Activated CD4-positive, CD25-positive, alpha-beta regulatory T cell (primary cell): ENCODE measurements at places on chromosomes 7 and 10.

- peak; percentile 35 for DNase-seq
These were observed 67.6 kb upstream of the DDC start for GRCh38 chr7:50632561-50633413.

GRCh38 chr10:112784022-112784461, 166.0 kb upstream of the TCF7L2 start:
- DNase-seq: no peak

DNA sequence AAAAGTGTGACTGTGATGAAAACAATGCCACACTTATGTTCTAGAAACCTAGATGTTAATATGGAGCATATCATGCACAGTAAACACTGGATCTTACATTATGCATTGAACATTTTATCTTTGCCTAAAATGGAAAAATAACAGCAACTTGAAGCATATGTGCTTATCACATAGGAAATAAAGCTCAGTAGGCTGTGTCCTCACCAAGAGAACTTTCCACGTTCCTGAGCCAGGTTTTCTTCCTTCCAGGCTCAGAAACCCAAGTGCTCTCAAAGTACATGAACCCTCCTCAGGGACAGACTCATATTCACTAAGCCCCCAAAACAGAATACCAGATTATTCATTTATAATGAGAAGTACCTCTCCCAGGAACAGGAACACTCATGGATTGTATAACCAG, 79.4 kb upstream of the PRKAR2B start:
- no peak for DNase-seq

GRCh38 chr10:111186358-111186757, 109.5 kb downstream of the ADRA2A start:
- no peak for DNase-seq

DNA sequence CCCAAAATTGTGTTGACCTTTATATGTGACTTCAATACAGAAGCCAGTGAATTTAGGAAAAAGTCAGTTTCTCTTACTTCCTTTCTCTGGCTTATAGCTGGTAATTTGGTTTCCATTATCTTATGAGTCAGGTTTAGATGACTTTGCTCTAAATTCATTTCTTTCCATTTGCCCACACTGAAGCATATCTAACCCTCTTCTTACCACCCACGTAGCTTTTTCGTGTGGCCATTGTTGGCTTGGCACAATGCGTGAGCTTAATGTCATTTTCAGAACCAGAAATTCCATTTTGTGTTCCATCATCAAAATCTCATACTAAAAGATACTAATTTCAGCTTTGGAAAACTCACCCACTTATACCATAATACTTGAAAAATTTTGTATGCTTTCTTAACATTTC, 271.2 kb downstream of the INHBA start:
- no peak for DNase-seq

GRCh38 chr7:158406801-158407200, 180.8 kb downstream of the PTPRN2 start:
- no peak for DNase-seq

GRCh38 chr7:130353196-130353595, 8.6 kb downstream of the CPA5 start:
- DNase-seq: no peak
